Panc1 (cell line): ENCODE measurements at places on chromosomes 16 and 17. TPM values are rescaled to one million over a fixed set of nuclear protein-coding genes. Genes with fewer than 3 reads are reported as not detected.

The WNT9B gene
- total RNA-seq = not detected

The HSD11B2 gene
- total RNA-seq = 0.77 TPM

DNA sequence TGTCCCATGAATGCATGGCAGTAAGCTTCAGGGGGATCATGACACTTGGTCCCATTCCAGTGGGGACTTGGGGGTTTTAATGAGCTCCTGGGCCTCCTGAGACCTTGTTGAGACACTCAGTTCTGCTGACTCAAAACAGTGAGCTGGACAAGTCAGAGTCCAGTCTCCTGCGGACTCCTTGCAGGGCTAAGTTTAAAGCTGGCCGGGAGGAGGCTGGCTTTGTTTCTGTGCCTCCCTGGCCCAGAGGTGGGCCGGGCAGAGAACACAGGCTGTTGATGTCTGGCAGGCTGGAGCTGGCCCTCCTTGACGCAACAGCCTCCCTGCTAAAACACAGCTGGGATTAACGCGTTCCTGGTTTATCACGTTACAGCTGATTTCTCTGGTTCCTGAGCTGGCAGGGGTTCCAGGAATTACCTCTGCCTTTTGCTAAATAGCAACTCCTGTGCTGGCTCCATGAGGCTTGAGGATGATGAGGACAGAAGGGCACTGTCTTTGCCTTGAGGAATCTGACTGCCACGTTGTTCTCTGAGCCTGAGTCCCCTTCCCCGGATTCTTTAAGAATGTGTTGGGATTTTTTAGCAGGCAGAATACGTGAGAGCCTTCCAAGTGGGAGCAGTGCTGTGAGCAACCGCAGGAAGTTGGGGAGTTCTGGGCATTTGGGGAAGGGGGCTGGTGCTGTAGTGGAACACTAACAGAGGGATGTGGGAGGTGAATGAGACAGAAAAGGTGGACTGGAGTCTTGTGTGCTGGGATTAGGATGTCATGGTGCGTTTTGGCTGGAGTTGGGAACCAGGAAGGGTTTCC is 2.0 kb downstream of the GPT2 start:
- no peaks in the 10 kb centered on the region for H3K36me3 ChIP-seq
- H3K27ac ChIP-seq = no peak overlapping the region
- H3K4me1 ChIP-seq = peaks cover 6% of the 10 kb centered on the region
- peak overlapping the region; percentile 66 for H3K4me3 ChIP-seq

DNA sequence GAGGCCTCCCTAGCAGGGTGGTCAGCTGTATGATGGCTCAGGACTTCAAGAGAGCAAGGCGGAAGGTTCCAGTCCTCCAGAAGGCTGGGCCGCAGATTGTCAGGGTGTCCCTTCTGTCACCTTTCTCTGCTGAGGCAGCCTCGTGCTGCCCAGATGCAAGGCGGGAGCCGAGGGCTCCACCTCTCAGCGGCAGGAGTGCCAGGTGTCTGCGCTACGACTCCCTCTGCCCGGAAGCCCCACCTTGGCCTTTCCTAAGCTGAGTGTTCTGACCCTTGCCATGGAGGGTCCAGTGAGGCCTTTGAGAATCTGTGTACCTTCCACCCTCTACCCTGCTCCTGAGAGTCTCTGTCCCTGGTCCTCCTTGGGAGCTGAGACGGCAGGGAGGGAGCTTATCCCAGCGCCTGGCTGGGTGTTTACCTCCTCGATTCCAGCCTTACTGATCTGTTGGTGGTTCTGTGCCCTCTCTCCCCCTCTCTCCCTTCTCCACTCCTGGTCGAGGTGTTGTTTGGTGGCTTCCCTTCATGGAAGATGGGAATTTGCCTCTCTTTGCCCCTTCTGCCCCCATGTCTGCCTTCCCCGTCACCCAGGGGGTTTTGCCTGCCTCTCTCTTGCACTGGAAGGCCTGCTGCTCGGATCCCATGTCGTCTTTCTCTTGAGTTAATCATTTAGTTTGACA is 2.2 kb upstream of the ZNF750 start:
- no peaks in the 10 kb centered on the region for H3K27me3 ChIP-seq
- H3K36me3 ChIP-seq = no peaks in the 10 kb centered on the region; the same call in 1 of the 2 replicates
- DNase-seq = no peak
- H3K4me3 ChIP-seq = no peak overlapping the region

- DNase-seq = no peak
- H3K4me3 ChIP-seq = no peak overlapping the region
- H3K36me3 ChIP-seq = no peaks in the 10 kb centered on the region
- no peak overlapping the region for H3K27ac ChIP-seq
These were observed 6.9 kb downstream of the TSC2 start for GRCh38 chr16:2054543-2055245.
